Dermis microvascular lymphatic vessel endothelial cell (primary cell): ENCODE measurements at places on chromosomes 3 and 15. TPM values are rescaled to one million over a fixed set of nuclear protein-coding genes. Genes with fewer than 3 reads are reported as not detected.

DNA sequence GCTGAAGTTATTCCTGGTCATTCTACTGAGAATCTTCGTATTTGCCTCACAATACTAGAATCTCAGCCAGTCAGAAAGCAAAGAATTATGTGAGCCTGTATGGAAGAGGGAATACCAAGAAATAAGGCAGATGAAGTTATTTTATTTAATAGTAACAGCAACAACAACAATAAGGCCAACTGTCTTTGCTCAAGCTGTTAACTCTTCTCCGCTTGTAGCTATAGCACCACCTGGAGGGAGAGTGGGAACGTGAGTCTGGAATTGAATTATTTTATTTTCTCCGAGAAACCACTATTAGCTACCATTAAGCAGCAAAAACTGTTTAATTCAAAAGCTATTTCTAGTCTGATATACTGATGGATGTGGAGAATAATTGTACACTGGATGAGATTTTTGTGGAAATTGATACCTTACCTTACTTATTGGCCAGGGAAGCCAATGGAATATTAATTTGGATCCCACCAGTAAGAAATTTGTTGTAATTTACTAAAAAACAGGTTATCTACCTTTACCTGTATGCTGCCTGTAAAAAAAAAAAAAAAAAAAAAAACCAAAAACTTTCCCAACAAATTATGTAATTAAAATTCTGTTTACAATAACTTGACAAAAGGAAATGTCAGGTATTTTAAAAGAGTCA is 50.1 kb downstream of the CALML4 start:
- DNase-seq: peak; percentile 67

COL6A5 gene
- not detected in 2 replicates for total RNA-seq

DNA sequence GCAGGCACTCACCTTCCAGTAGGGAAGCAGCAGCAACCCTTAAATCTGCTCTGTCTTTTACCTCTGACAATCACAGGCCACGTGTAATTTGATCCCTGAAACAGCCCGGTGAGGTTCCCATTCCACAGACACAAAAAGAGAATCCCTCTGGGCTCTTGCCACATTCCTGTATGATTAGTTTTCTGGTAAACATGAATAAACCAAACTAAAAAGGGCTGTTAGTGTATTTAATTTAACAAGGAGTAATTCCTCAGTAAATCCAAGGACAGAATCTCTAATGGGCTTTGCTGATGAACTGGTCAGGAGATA is 186.9 kb downstream of the FAM43A start:
- no peak for DNase-seq

DNA sequence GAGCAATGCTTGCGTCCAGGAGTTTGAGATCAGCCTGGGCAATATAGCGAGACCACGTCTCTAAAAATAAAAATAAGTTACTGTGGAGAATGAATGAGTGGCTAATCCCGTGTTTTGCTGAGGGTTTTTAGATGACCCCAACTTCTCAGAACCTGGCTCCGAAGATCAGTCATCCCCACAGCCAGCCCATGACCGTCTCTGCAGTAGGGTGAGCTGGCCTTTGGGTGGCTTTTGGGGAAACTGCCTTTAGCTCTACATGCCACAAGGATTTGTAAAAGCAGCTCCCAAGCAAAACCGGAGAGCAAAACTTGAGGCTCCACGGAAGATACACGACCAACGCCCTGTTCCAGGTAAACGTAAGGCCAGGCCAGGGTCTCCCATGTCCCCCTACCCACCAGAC is 39.2 kb upstream of the TFRC start:
- no peak for DNase-seq

- no peak for DNase-seq
Observed at GRCh38 chr3:95154766-95155165, 1091.9 kb downstream of the NSUN3 start.

GREM1 gene
- under 0.01 and 0.13 TPM in 2 replicates for total RNA-seq

GRCh38 chr3:38173834-38174418 is 8.6 kb downstream of the OXSR1 start:
- no peak for DNase-seq

CPA3 gene
- total RNA-seq: 0.51 TPM in 1 of 2 replicates, not detected in the other

DNA sequence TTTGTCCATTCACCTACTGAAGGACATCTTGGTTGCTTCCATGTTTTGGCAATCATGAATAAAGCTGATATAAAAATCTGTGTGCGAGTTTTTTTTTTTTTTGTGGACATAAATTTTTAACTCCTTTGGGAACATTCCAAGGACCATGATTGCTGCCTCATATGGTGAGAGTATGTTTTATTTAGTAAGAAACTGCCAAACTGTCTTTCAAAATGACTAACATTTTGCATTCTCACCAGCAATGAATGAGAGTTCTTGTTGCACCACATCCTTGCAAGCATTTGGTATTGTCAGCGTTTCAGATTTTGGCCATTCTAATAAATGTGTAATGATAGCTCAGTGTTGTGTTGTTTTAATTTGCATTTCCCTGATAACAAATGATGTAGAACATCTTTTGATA is 12.7 kb downstream of the TMEM108 start:
- no peak for DNase-seq

DNA sequence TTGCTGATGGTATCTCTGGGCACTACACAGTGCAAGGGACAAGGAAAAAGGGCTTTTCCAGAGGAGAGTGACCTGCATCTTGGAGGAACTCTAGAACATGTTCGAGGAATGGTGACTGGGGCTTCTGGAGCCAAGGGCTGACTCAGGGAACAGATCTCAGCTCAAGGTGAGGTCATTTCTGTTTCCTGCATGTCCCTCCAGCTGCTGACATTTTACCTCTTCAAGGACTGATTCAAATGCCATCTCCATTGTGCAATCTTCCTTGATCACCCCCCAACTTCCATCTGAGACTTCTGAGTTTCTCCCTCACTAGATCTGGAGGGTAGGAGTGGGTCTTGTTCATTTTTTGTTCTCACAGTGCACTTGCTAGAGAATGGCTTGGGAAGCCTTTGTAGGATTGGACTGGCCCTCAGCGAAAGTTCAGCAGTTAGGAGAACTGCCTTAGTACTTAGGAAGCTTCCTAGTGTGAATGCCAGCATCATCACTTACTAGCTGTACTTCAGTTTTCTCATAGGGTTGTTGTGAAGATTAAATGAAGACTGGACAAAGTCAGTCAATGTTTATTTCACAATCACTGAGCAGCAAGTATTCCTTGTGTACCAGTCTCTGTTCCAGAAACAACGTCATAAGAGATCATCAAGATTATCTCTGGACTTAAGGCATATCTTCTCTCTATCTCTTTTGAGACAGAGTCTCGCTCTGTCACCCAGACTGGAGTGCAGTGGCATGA is 2.6 kb upstream of the IDH3A start:
- DNase-seq: no peak

PLSCR2 gene
- total RNA-seq: 0.13 TPM in 1 of 2 replicates, not detected in the other

DNA sequence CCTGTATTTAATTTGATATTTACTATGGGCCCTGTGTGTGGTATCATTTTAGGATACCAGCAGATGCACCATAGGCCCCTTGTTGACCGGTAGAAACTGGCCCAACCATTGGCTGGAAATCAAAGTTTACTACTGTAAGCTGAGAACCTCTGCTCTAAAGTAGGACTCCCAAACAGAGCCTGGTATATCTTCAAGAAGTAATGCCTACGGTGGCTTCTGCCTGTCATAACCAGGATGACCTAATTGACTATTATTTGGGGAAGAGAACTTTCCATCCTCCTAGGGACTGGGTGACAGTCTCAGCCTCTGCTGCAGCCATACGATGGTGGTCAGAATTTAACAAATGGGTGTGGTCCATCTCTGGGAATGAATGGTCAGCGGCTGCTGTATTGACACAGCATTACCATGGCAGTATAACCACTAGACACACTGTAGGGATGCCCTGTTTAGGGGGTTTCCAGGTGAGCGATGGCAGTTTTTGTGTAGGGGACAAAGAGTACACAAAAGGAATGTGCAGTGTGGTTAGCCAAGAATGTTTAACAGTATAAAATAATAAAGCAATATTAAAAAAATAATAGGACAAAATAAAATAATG is 37.3 kb downstream of the RARB start:
- no peak for DNase-seq

GRCh38 chr3:67940210-67940952 is 286.0 kb upstream of the SUCLG2 start:
- DNase-seq: no peak

DNA sequence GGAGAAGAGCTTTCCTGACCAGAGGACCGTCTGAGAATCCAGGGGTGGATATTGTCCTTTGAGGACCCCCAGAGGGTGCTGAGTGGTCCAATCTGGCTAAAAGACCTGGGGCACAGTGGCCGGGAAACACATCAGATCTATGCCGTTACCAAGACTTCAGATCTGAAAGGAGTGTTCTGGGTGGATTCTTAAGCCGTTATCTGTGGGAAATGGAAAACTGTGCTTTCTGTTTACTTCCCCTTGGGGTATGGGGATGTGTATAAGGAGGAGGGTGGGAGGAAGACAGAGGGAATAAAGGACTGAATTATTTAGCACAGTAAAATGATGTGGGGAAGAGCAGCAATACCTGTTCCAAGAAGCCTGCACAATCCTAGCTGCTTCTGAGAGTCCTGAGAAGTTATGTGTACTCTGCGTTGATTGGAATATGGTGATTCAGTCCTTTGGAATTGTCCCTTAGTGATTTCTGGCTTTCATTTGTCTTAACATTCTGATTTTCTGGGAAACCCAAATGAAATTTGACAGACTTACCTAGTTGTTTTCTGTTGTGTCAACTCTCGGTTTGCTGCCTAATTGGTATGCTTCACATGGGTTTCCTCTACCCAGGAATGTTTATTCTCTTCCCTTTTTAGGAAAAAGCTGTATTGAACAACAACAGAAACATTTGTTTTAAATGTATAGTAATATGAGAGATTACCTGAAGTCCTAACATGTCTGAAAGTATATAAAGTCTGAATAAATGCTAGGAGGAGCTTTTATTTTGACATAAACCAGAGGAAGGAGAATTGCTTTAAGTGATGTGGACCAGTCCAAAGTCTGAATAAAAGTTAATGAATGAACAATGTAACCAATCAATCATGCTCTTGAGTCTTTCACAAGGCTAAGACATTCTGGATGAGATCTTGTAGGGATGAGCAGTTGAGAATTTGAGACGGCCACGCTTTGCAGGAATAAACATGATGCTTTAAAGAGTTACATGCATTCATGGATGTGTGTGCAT is 427.1 kb upstream of the C2CD4B start:
- DNase-seq: no peak

- peak; percentile 47 for DNase-seq
Observed at GRCh38 chr3:29486096-29486495, 205.2 kb downstream of the RBMS3 start.

ITIH4 gene
- 0.39 and 1.0 TPM in 2 replicates for total RNA-seq

NTRK3 gene
- total RNA-seq: not detected in 2 replicates

GRCh38 chr3:171784937-171785336 is 25.3 kb downstream of the PLD1 start:
- DNase-seq: no peak
